Occipital lobe (tissue), 3 donors: ENCODE measurements at places on chromosomes 11 and 22. TPM values are rescaled to one million over a fixed set of nuclear protein-coding genes. Genes with fewer than 3 reads are reported as not detected.

ZDHHC5 gene
- 18.6 TPM for total RNA-seq

FBLN1 gene
- 22.3 TPM for total RNA-seq

CREB3L1 gene
- total RNA-seq, result 1.2 TPM

APLNR gene
- total RNA-seq, result 5.8 TPM

GLYAT gene
- total RNA-seq, result 0.31 TPM

CYB5R2 gene
- 1.2 TPM for total RNA-seq

TSPAN18 gene
- 19.7 TPM for total RNA-seq

SORL1 gene
- total RNA-seq, result 76.3 TPM

FAM118A gene
- total RNA-seq, result 6.2 TPM

KRTAP5-2 gene
- not detected for total RNA-seq

TNNI2 gene
- total RNA-seq, result 0.62 TPM

MMP12 gene
- not detected for total RNA-seq
